Stimulated activated CD4-positive, alpha-beta T cell treated with anti-CD3 and anti-CD28 coated beads, Interleukin-4, amount 100 ng/mL, for 48 hours (primary cell): ENCODE measurements at places on chromosomes 1 and 21.

GRCh38 chr1:59697150-59697800, 117.5 kb upstream of the HOOK1 start:
- DNase-seq: peak; percentile 3

- DNase-seq: no peak
Measured at GRCh38 chr1:48652334-48652733, 124.4 kb downstream of the BEND5 start.

DNA sequence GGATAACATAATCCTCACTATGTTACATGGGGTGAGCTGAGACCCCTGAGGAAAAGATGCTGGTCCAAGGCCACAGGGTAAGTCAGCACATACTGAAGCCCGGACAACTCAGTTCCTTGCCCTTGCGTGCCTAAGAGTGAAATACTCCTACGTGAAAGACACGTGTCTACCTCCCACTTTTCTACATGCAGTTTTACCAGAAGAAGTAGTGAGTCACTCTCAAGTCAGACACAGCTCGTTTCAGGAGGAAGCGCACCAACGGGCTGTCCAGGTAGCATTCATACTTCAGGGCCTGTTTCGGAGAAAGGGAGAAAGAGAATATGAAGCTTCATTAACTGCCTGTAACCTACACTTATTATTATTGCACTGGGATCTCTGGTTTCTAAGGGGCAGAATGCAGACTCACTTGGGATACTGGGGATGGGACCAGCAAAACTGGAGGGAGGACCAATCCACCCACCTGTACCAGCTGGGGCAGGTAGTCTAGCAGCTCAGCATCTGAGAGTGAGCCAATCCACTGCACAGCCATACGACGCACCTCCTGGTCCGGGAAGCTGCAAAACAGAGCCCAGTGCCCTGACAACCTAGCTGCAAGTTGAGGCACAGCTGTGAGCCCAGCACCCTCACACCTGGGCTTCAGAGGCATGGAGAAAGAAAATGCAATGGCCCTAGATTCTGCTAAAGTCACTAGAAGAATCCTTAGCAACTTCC, 32.4 kb upstream of the PPP1R15B start:
- no peak for DNase-seq

DNA sequence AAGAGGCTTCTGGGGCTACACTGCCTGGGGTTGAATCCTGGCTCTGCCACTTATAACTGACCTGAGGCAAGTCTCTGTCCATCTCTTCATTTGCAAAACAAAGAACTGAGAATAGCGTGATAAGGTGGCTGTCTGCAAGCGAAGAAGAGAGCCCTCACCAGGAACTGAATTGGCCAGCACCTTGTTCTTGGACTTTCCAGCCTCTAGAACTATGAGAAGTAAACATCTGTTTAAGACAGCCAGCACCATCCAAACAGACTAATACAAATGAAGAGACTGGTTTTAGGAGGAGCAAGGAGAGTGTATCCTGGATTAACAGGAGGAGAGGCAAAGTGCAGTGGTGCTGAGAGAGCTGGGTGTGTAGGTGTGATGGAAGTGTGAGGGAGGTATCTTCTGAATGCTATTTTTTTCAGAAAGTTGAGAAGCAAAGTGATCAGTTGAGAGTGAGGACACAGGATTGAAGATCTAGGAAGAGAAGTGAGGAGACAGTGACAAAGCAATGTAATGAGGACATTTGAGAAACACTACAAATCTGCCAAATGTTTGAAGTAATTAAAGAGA, 59.3 kb downstream of the CD58 start:
- DNase-seq: no peak

DNA sequence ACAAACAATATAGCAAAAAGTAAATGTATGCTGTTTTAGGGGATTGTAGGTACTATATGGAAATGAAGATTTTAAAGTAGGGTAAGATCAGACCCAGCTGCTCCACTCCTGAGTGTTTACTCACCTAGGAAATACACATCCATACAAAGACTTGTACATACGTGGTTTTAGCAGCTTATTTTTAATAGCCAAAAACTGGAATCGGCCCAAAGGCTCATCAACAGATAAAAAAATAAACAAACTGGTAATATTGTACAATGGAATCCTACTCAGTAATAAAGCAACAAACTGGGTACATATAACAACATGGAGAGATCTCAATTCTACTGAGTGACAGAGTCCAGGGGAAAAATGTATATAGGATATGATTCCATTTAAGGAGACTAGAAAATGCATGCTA, 179.2 kb upstream of the TMEM51 start:
- no peak for DNase-seq

- DNase-seq: no peak
Measured at GRCh38 chr21:45838634-45839033, 142.9 kb upstream of the COL6A1 start.

- no peak for DNase-seq
Measured at GRCh38 chr1:178575611-178576361, 62.9 kb downstream of the TEX35 start.

DNA sequence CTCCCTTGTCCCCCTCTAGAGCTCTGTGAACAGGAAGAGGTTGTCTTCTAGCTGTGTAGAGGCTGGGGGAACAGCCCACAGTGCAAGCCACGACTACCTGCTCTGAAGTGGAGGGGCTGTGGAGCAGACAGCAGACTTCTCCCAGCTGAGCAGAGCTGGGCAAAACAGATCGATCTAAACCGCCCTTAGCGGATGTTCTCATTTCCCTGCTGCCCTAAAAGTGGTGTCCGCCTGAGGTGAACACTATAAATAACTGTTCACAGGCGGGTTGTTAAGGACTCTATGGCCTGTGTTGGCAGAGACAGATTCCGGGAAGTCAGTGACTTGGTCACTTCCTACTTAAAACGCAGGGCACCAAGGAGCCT, 203.2 kb downstream of the RHOU start:
- DNase-seq: no peak

GRCh38 chr1:184664042-184664660, 90.5 kb downstream of the EDEM3 start:
- peak; percentile 31 for DNase-seq

DNA sequence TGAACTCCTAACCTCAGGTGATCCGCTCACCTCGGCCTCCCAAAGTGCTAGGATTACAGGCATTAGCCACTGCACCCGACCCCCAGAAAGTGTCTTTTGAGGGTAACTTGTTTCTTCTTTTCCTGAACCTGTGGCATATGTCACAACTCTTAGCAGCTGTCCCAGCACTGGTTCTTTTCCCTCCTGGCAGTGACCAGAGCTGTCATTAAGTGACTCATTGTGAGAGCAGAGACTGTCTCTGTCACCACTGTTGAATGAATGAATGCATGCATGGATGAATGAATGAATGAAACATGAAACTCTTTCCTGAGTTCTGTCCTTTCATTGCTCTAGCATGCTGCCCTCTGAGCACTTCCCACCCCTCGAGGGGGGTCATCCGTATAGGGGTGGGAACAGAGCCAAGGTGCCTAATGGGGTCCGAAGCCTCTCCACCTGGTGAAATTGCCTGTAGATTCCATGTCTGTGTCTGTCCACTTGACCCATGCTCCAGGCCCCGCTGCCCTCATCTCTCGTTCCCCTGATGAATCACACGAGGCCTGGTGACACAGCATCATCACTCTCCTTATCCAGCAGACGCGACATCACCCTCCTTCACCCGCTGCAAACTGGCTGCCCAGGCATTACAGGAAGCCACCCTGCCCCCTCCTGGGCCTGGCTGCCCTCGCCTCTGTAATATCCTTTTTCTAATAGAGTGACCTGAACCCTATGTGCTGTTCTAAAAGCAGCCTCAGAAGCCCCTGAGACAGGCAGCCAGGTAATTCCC, 75.0 kb downstream of the IGSF21 start:
- DNase-seq: no peak

DNA sequence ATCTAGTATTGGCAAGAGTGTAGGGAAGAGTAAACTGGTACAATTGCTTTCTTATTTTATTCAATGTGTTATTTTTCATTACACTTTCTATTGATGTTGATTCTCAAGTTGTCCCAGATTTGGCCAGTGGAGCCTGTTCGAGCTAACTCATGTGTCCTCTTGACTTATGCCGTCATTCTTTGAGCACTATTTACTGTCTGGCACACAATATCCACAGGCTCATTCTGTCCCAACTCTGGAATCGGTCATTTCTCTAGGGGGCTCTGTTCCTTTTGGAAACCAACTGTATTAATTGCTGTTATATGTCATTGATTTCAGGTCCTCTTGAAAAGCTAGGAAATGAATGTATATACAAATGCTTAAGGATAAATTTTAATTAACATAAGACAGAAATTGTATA, 22.4 kb upstream of the SFPQ start:
- no peak for DNase-seq

DNA sequence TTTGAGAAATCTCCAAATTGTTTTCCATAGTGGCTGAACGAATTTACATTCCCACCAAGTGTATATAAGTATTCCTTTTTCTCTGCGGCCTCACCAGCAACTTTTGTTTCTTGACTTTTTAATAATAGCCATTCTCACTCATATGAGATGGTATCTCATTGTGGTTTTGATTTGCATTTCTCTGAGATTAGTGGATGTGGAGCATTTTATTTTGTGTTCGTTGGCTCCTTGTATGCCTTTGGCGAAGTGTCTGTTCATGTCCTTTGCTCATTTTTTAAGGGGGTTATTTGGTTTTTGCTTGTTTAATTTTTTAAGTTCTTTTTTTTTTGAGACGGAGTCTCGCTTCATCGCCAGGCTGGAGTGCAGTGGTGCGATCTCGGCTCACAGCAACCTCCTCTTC, 45.1 kb upstream of the MPC2 start:
- DNase-seq: no peak

DNA sequence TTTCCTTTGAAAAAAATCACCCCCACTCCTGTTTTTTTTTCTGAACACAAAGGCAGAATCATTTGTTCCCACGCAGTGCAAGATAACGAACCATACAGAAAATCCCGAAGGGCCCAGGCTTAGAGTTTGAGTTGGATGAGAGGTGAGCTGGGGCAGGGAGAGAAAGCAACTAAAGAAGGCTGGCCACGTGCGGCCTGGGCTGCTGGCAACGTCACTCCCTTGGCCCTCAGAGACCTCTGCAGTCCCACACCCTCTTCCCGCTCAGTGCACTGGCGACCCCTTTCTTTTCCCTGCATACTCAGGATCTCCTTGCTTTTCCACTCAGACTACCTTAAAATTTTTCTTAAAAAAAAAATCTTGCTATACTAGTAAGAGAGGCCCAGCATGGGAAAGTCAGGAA, 28.2 kb upstream of the CRNN start:
- DNase-seq: no peak

GRCh38 chr1:16351456-16351993, 755 bp downstream of the FBXO42 start:
- no peak for DNase-seq

GRCh38 chr1:8263791-8264190, 54.1 kb upstream of the SLC45A1 start:
- no peak for DNase-seq

- DNase-seq: no peak
Measured at GRCh38 chr1:103514920-103515503, 10.5 kb upstream of the RNPC3 start.

DNA sequence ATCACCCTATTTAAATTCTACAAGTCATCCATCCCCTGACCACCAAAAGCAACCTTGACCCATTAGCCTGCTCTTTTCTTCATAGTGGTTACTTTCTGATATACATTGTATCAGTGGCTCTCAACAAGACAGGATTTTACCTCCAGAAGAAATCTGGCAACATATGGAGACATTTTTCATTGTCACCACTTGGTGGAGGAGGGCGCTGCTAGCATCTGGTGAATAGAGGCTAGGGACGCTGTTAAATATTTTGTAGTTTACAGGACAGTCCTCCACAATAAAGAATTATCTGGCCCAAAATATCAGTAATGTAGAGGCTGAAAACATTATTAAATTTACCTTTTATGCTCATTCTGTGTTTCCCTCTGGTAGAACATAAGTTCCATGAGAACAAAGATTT, 6.1 kb downstream of the HSPA13 start:
- no peak for DNase-seq

DNA sequence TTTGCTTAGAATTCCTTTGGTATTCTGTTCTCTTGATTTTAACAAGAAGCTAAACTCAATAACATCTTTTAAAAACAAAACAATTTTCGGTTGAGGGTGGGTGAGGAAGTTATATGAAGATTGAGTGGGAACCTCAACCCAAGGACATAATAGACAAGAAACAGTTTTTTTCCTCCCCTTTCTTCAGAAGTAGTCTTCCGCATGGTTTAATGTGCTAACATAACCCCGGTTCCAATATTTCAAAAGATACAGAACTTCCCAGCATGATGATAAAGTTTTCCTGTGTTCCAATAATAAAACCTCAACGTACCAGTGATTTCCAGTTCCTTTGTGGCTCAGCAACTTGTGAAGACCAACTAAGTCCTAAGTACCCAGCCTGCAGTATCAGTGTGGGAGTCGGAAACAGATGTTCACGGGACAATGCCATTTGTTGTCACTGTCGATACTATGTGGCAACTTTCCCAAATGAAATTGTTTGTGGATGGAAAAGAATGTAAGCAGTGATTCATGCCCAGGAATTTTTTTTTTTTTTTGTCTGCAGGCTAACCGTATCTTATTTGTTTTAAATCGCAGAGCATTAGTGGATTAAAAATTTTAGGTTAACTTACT, 48.5 kb downstream of the NR5A2 start:
- no peak for DNase-seq

DNA sequence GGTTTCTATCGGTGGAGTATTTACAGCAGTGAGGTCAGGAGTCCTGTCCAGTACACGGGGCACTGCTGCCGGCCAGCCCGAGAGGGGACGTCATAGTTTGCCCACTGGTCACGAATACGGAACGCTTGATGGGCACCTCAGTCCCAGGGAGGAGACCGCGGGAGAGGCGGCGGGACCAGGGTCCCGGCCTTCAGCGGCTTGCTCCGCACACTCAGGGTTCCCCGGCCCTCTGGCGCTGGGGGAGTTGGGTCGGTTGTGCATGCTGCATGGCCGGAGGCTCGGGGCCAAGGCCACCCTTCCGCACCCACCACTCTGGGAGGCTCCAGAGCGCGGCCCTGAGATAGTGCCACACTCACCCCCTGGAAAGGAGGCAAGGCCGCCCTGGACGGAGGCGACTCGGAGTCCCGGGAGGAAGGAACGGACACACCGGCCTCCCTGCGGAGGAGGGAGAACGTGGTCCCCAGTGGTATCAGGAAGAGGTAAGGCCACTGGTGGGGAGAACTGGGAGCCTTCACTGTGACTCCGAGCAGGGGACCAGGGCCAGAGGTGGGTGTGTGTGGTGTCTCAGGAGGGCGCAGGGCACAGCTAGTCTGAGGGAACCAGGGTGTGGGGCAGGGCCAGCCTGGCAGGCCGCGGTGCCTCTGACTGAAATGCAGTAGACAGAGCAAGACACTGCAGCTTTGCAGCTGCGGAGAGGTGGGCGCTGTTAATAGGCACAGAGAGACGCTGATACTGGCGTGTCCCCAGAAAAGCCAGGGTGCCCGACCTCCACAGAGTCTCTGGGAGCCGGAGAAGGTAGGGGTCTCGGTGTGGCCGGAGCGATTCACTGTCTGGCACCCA, 28.6 kb upstream of the PRSS38 start:
- DNase-seq: no peak

- no peak for DNase-seq
Measured at GRCh38 chr1:170970256-170970655, 34.9 kb downstream of the MROH9 start.

DNA sequence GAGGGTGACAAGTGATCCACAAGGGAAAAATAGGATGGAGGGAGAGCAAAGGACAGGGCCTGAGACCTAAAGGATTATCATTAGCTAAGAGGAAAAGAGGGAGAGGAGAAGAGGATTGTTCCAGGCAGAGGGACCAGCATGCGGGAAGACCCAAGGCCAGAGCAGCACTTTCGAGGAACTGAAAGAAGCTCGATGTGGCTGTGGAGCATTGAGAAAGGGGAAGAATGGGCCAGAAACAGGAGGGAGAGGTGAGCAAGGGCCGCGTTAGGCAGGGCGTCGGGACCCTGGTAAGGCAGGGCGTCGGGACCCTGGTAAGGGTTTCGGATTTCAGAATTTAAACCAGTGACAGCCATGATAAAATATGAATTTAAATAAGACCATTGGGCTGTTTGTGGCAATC, 22.8 kb upstream of the CSF1 start:
- DNase-seq: no peak
